Endothelial cell (in vitro differentiated cells): ENCODE measurements at places on chromosomes 2 and 18.

- DNase-seq, result no peak
Observed at GRCh38 chr2:2938481-2938880, 439.1 kb downstream of the EIPR1 start.

- DNase-seq, result no peak
Observed at GRCh38 chr18:27404855-27405254, 219.7 kb upstream of the CHST9 start.

DNA sequence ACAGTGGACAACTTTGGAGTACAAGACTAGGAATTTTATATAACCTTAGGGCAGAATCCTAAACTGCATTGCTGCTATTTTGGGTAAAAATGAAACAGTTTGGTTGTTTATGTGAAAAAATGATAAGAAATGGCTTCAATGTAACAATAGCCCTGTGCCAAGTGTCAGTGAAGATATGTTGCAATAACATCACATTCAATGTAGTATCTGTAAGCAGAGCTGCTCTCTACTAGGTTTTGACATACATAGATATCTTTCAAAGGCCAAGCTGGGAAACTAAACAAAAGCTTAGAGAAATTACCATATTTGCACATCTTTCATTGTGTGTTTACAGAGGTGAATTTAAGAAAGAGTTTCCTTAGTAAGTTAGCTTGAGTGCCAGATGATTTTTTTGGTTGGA, 135.0 kb upstream of the DOK6 start:
- DNase-seq, result no peak

DNA sequence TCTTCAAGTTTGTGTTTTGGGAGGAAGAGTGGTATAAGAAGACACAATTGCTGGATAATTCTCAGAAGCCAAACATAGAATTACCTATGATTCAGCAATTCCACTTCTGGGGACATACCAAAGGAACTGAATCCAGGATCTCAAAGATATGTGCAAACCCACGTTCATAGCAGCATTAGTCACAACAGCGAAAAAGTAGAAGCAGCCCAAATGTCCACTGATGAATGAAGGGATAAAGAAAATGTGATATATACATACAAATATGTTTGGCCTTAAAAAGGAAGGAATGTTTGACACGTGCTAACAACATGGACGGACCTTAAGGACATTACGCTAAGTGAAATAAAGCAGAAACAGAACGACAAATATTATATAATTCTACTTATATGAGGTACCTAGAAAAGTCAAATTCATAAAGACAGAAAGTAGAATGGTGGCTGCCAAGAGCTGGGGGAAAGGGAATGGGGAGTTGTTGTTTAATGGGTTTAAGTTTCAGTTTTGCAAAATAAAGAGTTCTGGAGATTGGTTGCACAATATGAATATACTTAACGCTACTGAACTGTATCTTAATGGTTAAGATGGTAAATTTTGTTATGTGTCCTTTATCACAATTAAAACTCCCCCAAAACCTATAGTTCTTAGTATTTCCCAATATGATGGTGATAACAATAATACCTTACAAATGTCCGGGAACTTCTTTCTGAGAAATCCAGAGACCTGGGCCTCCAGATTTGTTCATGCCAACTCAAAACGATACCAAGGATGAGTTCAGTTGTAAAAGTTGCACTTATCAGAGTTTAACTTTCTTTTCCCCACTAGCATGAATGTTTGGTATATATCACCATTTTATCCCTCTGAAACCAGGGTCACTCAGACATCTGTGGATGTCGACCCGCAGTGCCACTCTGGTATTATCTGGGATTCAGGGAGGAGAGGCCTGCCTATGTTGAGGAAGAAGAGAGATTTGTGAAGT, 33.7 kb upstream of the WIPF1 start:
- no peak for DNase-seq
